Activated CD4-positive, alpha-beta T cell treated with anti-CD3 and anti-CD28 coated beads, Interleukin-2, amount 50 U/mL, for 24 hours (primary cell): ENCODE measurements at places on chromosomes 13 and 19.
A peak's percentile ranks its signal among the peaks of the same experiment; 100 is the strongest.

DNA sequence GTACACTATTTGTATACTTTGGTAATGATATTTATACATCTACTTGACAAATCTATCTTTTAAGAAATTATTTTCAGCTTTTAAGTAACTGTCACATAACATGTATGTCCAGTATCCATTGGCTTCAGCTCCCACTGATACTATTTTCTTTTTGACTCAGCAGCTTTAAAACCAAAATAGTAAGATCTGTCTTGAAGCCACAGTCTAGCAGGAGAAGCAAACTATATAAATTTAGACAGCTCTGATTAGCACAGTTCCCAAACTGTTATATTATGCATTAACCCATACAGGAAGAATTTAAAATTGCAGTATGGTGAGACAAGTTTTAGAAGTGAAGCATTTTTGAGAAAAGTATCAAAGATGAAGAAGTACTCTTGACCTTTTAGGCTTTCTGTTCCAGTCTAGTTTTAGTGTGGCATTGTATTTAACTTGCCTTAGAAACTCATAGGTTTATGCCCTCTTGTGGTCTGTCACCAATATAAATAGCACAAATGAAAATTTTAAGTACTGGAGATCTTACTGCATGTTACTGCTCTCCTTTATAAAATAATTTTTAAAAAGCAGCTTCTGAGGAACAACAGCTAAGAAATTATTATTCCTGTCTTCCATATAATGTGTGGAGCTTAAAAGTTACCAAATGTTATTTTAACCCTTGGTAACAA, 24.7 kb downstream of the URI1 start:
- no peak for DNase-seq

DNA sequence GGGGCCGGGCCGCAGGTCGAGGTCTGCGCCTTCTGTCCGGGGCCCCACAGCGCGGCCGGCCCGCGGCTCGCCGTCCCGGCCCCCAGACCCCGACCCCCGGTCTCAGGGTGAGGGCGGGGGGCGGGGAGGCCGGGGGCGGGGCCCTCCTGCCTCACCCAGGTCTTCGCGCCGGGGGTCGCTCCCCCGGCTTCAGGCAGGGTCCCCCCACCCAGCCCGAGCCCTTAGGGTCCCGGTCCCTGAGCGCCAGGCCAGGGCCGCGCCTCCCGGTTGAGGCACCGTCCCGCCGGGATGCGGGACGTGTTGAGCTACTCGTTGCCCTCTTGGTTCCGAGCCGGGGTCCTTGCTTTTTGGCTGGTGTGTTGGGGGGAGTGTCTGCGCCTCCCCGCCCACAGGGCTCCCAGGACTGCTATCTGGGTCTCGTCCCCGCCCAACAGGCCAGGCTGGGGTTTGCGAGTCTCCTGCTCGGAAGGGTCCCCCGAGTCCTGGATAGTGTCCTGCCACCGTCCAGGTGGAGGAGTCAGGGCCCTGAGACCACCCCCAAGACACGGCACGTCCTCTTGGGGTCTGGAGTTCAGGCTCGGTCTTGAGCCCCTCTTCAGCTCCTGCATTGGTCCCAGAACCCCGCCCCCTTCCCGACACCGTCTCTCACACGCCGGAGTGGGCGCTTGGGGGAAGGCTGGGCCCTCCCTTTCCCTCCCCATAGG, 452 bp downstream of the PIAS4 start:
- DNase-seq = no peak

DNA sequence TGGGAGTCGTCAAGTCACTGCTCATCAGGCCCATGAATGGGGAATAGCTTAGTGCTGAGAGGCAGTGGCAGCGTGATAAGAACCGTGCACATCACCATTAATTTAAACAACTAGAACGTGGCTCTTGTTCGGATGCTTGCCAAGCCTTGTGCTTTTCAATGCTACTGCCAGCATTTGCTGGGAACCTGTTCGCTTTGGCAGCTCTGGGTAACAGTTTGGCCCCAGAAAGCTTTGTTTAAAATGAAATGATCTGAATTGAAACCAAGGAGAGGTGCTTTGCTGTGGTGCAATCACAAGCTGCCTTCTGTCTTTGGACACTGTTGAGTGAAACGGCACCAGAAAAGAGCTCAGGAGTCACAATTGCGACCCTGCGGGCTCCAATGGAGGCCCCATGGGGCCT, 53.5 kb upstream of the OLFM4 start:
- no peak for DNase-seq

GRCh38 chr19:12260236-12260635, 34.4 kb downstream of the ZNF44 start:
- no peak for DNase-seq

GRCh38 chr13:36857253-36857652, 38.2 kb downstream of the RFXAP start:
- no peak for DNase-seq

- DNase-seq = no peak
These were observed 10.8 kb downstream of the GATAD2A start for GRCh38 chr19:19416280-19416679.

- no peak for DNase-seq
These were observed 16.7 kb downstream of the MYBPC2 start for GRCh38 chr19:50449236-50449899.

GRCh38 chr13:97018029-97018819, 23.9 kb upstream of the OXGR1 start:
- DNase-seq = no peak

- DNase-seq = no peak
These were observed 22.2 kb downstream of the EFNA2 start for GRCh38 chr19:1307755-1308303.

GRCh38 chr19:19338082-19338481, 17.5 kb downstream of the MAU2 start:
- DNase-seq = no peak

DNA sequence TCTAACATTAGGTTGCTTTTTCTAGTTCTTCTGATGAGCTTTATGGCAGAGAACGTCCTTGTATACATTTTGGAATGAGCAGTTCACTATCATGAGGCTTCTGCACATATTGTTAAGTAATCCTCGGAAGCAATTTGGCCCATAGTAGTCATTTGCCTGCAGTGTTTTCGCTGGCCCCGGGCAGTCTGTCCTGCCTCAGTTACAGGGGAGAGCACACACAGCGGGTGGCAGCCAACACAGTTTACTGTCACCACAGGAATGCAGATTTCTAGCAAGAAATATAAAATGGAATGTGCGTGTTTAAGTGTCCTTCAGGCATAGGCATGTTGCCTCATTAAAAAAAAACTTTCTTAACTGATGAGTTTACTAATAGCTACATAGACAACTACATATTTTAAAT, 71.5 kb upstream of the GJB6 start:
- DNase-seq = no peak

- no peak for DNase-seq
These were observed 99.9 kb downstream of the DOCK9 start for GRCh38 chr13:98877936-98878335.

DNA sequence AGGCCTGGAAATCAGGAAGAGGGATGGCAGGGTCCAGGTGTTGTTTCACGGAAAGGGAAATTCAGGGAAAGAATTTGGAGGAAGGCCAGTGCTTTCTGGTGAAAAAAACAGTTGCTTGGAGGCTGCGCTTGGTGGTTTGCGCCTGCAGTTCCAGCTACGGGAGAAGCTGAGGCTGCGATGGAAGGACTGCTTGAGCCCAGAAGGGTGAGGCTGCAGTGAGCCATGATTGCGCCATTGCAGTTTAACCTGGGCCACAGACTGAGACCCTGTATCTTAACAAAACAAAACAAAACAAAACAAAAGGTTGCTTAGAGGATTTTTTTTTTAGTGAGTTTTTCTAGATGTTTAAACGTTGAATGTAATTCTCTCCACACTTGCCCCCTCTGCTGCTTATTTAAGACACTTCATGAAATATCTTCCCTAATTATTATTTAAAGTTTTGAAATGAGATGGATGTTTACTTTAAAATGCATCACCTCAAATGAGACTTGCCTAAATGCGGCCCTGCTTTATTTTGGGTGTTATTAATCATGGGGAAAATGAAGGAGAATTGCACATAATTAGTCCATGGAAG, 75.4 kb upstream of the TRPC4 start:
- no peak for DNase-seq

DNA sequence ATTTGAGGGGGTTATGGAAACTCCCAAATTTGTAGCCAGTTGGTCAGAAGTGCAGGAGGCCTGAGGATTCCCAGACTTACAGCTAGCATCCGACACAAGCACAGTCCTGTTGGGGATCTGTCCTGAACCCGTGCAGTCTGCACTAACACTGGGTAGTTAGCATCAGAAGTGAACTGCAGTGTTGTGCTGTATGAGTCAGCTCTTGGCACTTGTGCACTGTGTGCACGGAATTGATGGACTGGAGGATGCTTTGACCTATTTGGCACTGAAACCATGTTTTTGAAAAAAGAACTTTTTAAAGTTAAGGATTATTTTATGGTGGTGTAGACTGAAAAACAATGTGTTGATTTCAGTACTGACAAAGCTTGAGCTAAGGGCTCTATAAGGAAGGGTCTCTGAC, 279.0 kb downstream of the NHLRC3 start:
- DNase-seq = no peak

GRCh38 chr13:95982144-95982543, 71.1 kb downstream of the UGGT2 start:
- no peak for DNase-seq

GRCh38 chr19:38836983-38837626, 5.5 kb upstream of the ECH1 start:
- DNase-seq = no peak

GRCh38 chr19:40281381-40282208, 3.5 kb downstream of the AKT2 start:
- DNase-seq = no peak

GRCh38 chr19:19262190-19263057, 10.7 kb downstream of the TM6SF2 start:
- no peak for DNase-seq

DNA sequence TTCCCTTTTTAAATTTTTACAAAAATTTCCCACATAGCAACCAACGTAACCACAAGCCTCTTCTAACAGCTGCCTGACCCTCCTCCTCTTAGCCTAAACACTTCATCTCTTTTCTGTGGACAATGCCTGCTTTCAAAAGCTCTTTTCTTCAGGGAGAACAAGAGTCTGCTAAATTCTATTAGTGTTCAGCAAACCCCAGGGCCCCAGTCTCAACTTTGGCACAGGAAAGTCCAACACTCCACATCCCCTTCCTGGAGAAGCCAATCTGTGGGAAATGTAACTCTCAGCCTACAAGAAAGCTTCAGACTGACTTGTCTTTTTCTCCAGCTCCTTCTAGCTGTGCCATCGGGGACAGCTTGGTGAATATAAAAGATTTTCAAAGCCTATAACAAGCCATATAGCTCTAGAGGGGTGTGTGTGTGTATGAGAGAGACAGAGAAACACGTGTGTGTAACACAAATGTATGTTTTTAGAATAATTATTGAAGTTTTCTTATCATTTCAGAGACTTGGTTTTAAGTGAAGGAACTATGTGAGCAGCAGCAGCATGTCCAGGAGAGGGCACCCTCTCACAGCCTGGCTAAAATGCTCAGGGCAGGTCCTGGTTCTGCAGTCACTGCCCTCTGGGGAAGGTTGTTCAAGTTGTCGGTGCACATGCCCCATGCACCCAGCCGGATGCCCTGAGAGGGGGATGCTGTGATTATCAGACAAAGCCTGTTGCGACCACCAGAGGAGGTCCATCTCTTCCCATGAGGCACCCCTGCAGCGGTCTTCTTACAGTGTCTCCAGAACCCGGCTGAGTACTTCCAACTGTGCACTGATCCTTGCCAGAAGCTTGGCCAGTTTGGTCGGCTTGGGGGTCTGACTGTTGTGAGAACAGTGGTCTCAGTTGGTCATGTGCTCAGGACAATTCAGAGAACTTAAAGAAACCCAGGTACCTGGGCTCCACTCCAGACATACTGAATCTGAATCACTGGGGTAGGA, 34.4 kb downstream of the CCDC70 start:
- DNase-seq = peak; percentile 19

GRCh38 chr19:11166281-11167142, 10.9 kb upstream of the SPC24 start:
- no peak for DNase-seq

- no peak for DNase-seq
These were observed 44.2 kb downstream of the EDNRB start for GRCh38 chr13:77874406-77874805.

GRCh38 chr19:17762505-17763229, 11.4 kb downstream of the FCHO1 start:
- DNase-seq = no peak

DNA sequence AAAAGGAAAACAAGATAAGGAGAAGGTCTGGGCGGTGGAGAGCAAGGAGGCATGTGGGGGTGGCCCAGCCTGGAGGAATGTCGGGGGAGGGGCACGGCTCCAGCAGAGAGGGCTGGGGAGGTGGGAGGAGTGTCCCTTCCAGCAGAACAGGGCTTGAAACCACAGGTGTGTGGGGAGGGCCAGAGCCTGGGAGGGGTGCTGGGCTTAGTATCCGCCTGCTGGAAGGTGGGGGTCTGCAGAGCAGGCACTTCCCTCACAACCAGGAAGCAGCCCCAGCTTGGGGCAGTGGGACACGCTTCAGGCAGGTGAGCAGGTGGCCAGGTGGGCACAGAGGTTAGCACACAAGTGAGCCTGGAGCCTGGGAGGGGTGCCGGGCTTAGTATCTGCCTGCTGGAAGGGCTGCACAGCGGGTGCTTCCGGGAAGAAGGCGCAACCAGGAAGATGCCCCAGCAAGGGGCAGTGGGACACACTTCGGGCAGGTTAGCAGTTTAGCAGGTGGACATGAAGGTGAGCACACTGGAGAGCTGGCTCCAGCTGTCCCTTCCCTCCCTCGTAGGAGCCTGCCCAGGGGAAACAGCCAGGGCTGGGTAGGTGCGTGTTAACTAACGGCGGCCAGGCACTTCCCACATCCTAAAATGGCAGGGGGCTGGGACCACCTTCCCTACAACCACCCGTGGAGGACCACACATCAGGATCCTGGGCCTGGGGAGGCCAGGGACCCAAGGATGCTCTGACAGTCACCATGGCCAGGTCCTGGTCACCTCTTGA, 3.0 kb downstream of the GAS6 start:
- no peak for DNase-seq

- no peak for DNase-seq
These were observed 518.0 kb upstream of the SGCG start for GRCh38 chr13:22662771-22663170.

DNA sequence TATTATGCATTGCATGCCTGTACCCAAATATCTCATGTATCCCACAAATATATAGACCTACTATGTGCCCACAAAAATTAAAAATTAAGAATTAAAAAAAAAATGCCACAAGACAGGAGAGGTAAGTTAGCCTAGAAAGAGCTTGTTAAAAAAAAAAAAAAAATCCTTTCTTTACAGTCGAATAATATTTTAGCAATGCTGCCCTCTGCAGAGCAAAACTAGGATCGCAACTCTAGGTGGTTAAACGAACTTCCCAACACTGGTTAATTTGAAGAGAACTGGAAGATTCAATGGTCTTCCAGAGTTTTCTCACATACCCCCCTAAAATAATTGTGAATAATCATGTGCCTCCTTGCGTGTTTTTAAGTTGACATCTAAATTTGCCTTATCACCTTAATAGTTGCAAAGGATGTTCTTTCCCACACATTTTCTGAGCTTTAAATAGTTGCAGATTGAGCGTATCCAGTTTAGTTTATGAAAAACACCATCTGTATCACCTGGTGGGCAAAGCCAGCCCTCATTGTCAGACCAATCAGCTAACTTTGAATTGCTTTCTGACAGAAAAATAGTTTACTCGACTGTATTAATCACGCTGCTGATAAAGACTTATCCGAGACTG, 47.4 kb upstream of the RCBTB2 start:
- DNase-seq = peak; percentile 72
